ENCODE measurements at places on chromosomes 13 and 19. TPM values are rescaled to one million over a fixed set of nuclear protein-coding genes. Genes with fewer than 3 reads are reported as not detected.

Gene TMEM238
- total RNA-seq = 2.3 TPM

Gene LMTK3
- 0.28 TPM for total RNA-seq

Gene TRIM28
- 317 TPM for total RNA-seq

Gene PSG7
- not detected for total RNA-seq

Gene CACNA1A
- total RNA-seq = 0.88 TPM

Gene ZNF492
- total RNA-seq = not detected

Gene ZNF93
- 8.2 TPM for total RNA-seq

Gene KIR2DL3
- total RNA-seq = not detected

Gene FFAR3
- not detected for total RNA-seq

Gene ZNF426
- 5.1 TPM for total RNA-seq

Gene SULT2A1
- total RNA-seq = not detected

Gene GIPR
- not detected for total RNA-seq

Gene KLK14
- total RNA-seq = not detected

Gene PSG6
- total RNA-seq = not detected

Gene TNFRSF19
- 6.1 TPM for total RNA-seq

Gene METTL21C
- not detected for total RNA-seq

Gene SLC8A2
- total RNA-seq = 14.9 TPM

Gene VSTM1
- not detected for total RNA-seq

Gene ZNF223
- total RNA-seq = 8.3 TPM

Gene SNRPD2
- 290 TPM for total RNA-seq

Gene GPC6
- 67.2 TPM for total RNA-seq

Gene SIGLEC14
- 3.5 TPM for total RNA-seq

Gene NALCN
- total RNA-seq = 2.0 TPM

Gene ZNF556
- 0.73 TPM for total RNA-seq

Gene PTPRS
- total RNA-seq = 304 TPM

Gene ZNF558
- total RNA-seq = 8.2 TPM

Gene ATP4A
- total RNA-seq = not detected

Gene KIR3DL3
- not detected for total RNA-seq

Gene PCDH8
- total RNA-seq = 0.62 TPM

Gene PCDH17
- 14.5 TPM for total RNA-seq

Gene SCEL
- not detected for total RNA-seq

Gene FPR1
- total RNA-seq = 1.9 TPM

Gene PPP1R12C
- total RNA-seq = 177 TPM

Gene ADGRE3
- not detected for total RNA-seq

Gene SPRED3
- 0.88 TPM for total RNA-seq

Gene ZNF208
- total RNA-seq = 5.9 TPM

Gene ZFP82
- total RNA-seq = 0.88 TPM

Measured in uterus (tissue), 4 donors.